ENCODE measurements at places on chromosomes 11 and 22.

GRCh38 chr11:44138980-44139379 is 43.5 kb downstream of the EXT2 start:
- no peak for DNase-seq

DNA sequence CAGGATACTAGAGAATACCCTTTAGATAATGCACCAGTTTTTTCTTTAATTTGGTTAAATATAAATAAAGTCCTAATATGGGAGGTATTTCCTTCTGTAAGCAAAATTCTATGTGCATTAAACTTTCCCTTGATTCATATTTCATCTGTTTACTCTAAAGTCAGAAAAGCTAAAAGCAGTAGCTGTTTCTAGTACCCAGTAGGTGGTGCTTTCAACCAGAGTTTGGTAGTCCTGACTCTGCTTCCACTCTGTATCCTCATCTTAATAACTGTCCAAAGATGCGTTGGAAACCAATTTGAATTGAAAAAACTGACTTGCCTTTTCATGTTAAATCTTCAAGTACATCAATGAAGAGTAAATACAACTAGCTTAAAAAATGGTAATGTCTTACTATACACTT is 1065.2 kb downstream of the JRKL start:
- no peak for DNase-seq

GRCh38 chr11:24896118-24896835 is 399.4 kb downstream of the LUZP2 start:
- DNase-seq: no peak

GRCh38 chr11:65214212-65214845 is 32.6 kb downstream of the CAPN1 start:
- no peak for DNase-seq

- no peak for DNase-seq
Measured at GRCh38 chr11:121561240-121561639, 108.5 kb upstream of the SORL1-AS1 start.

GRCh38 chr22:23401111-23401909 is 178.8 kb downstream of the IGLL1 start:
- no peak for DNase-seq

- no peak for DNase-seq
Measured at GRCh38 chr22:46090036-46090591, 60.2 kb upstream of the PPARA start.

DNA sequence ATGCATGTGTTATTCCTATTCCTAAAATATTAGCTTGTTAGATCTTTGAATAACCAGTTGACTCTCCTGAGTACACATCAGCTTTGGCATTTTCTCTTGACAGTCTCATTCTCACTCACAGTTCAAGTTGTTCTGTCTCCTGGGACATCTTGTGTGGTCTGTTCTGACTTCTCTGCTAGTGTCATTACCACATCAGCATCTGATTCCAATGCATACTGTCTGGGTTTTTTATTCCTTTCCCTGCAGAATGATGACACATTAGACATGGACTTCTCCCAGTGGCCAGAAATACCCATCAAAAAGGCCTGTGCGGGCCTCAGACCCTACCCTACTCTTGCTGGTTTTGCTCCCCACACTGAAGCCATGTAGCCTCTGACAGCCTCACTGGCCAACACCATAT is 2.7 kb downstream of the ZNF74 start:
- no peak for DNase-seq

DNA sequence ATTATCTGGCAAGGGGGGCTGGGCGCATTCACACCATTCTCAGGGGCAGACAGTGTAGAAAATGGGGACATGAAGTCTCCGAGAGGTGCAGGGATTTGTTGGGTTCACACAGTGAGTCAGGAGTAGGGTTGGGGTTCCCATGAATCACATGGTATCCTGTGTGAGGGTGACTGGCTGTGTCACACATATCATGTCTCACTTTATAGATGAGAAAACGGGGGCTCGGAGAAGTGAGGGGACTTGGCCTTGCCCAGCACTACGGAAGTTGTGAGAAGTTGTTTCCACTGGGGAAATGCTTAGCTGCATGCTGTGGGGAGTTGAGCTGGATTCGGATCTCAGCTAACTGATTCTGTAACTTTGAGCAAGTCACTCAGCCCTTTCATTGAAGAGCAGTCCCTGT is 4.2 kb downstream of the GAL3ST3 start:
- DNase-seq: no peak

DNA sequence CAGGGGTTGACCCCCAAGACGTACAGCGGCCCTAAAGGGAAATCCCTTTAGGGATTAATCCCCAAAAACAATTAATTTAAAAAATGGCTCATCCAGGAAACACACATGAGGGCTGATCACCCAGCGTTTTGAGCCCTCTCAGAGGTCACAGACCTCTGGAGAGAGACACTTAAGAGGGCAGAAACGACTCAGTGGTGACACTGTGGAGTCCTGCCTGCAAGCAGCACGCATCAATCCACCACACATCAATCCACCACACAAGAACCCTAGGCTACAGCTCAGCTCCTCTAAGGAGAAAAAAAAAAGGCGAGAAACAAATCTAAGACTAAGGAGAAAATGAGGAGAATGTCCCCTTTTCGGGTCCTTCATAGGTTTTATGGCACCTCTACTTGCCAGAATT is 12.5 kb upstream of the SELENOH start:
- DNase-seq: no peak

DNA sequence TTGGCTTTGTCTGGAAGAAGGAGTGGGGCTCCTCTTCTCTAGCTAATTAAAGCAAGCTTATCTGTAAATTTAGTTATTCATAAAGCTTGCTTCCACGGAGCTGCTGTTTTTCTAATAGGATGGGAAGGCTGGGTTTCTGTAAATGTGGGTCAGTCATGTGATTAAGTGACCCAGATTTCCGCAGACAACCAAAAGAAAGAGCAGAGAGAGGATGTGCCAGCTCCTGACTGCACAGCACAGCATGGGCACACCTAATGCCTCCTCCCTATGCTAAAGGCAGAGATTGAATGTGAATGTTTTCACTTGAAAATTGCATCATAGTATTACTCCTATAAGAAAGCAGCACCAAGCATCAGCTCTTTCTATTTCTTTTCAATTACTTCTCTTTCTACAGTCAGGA is 160.2 kb downstream of the FAT3 start:
- no peak for DNase-seq

GRCh38 chr11:119935349-119935925 is 202.5 kb downstream of the TRIM29 start:
- DNase-seq: no peak

GRCh38 chr22:48098921-48099245 is 1336.4 kb downstream of the TBC1D22A start:
- no peak for DNase-seq

All from stimulated activated CD4-positive, alpha-beta T cell treated with anti-CD3 and anti-CD28 coated beads, Interleukin-2, amount 100 ng/mL, for 4 hours (primary cell).